ENCODE measurements at places on chromosomes 16 and 17. TPM values are rescaled to one million over a fixed set of nuclear protein-coding genes. Genes with fewer than 3 reads are reported as not detected.

The RNF43 gene
- polyA plus RNA-seq, result 1.3 TPM

The ALDH3A1 gene
- polyA plus RNA-seq, result 0.43 TPM

The CLEC10A gene
- 0.72 TPM for polyA plus RNA-seq

The SGF29 gene
- polyA plus RNA-seq, result 58.8 TPM

The RAB37 gene
- 208 TPM for polyA plus RNA-seq

The LGALS9C gene
- polyA plus RNA-seq, result 15.0 TPM

The NUP88 gene
- polyA plus RNA-seq, result 73.7 TPM
